ENCODE measurements at places on chromosomes 2 and 18.
A peak's percentile ranks its signal among the peaks of the same experiment; 100 is the strongest.

DNA sequence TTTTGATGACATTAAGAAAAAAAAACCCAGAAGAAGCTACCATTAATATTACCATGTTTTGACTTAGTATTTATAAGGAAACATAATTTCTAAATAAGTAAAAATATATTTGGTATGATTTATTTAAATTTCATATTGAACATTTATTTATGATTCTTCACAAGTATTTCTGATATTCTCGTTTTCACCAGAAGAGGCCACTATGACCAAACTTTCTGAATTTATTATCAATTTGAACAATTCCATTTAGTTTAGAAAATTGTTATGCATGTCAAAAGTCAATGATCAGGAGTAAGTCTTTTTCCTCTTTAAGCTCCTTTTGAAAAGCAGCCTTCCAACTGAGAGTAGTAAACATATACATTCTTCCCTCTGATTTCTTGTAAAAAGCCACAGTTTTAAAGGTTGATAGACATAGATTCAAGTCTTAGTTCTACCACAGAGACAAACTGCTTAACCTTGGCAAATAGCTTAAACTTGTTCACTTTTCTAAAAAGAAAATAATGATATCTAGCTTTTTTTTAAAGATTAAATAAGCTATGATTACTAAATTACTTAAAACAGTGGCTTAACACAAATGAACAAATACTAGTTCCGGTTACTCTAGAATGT lies 329.9 kb downstream of the TRIB2 start:
- DNase-seq: no peak

DNA sequence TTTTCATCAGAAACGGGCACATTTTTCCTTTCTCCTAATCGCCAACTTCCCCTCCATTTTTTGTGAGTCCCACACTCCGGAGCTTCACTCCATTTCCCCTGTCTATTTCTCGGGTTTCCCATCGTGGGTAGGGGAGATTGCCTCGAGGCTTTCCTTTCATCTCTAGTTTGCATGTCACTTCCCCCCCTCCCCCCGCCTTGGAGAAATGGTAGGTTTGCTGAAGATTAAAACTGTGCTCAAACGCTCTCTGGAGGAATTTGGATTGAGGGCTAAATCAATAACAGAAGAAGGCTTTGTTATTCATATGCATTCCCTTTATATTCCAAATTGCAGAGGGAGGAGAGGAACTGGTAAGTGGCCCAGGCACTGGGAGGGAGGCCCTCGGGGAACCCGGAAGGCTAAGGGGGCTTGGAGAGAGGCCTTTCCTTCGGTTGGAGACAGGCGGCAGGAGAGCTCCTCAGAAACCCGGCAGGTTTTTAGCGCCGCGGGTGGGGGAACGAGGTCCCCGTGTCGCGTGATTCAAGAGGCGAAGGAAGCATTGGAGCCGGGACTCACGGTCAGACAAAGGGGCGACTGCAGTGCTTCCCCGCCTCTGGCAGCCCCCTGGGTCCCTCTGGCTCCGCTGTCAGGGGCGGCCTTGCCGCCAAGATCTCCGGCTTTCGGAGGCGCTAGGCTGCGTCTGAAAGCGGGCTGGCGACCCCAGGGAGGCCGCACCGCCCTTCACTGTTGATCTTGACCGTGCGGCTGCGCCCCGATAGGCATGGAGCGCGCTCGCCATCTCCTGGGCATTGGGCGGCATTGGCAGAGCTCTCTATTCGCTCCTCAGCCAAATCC lies 2.4 kb upstream of the HOXD12 start:
- peak; percentile 49 for DNase-seq

DNA sequence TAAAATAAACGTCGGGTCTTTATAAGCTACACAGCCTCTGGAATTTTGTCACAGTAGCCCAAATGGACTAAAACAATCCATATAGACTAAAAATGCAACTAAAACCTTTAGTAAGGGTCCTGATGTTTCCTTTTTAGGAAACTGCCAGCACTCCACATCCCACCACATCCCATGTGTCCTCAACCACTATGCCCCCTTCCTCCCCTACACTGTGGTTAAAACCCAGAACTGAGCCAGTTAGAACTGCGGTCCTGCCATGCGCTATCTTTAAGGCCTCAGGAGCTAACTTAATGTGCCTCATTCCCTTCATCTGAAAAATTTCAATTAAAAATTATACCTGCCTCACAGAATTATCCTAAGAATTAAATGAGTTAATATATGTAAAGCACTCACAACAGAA lies 41.1 kb downstream of the ACVR1 start:
- DNase-seq: no peak

GRCh38 chr2:157152362-157152761 lies 105.1 kb upstream of the GALNT5 start:
- DNase-seq: no peak

- DNase-seq: no peak
Observed at GRCh38 chr2:223488814-223489213, 113.3 kb downstream of the SCG2 start.

DNA sequence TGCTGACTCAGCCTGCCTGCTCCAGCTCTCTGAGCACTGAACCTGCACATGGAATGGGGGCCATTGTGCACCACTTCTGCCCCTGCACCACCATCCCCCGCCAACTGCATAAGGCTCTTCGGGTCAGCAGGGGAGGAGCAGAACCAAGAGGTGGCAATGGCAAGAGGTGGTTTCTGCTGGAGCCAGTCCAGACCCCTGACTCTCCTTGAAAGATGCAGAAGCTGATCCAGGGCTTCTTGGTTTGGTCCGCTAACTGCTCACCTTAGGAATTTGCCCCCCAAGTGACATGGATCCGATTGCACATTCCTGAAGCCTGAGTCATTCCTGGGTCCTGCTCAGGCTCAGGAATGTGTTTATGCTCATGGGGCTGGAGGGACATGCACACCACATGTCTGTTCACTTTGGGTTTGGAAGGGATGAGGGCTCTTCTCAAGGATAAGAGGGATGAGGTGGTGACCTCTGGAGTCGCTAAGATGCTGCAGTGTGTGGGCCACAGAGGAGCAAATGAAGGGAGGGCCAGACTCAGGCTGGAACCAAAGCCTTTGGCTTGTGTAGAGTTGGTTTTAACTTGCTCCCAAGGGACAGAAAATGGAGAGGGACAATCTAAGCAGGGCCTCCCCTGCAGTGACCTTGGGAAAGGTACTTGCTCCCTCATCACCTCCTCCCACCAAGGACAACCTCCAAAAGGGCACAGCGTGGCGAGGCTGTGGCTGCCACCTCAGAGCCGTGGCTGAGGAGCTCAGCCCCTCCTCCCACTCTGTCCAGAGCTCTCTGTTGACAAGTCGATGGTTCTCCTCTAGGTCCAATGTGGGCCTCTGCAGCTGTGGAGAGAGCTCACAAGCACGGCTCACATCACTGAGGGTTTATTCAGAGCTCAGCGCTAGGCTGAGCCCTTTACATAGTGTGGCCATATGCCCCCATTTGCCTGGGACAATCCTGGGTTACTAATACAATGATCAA lies 66.2 kb downstream of the HS1BP3 start:
- DNase-seq: no peak

GRCh38 chr2:60992985-60993392 lies 24.5 kb upstream of the PEX13 start:
- DNase-seq: no peak

GRCh38 chr2:131588152-131588873 lies 60.6 kb downstream of the CCDC74A start:
- no peak for DNase-seq

DNA sequence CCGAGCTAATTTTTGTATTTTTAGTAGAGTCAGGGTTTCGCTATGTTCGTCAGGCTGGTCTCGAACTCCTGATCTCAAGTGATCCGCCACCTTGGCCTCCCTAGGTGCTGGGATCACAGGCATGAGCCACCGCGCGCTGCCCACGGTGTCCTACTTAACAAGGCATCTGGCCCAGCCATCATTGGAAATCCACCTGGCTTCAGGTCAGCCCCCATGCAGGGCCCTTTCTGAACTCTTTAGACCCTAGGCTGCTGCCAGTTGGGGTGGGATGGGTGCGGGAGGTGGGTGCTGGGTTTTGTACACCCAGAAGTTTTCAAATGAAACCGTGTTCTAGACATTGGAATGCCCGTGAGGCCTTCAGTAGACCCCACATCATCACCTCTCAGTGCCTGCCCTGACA lies 26.6 kb upstream of the NT5DC4 start:
- no peak for DNase-seq

DNA sequence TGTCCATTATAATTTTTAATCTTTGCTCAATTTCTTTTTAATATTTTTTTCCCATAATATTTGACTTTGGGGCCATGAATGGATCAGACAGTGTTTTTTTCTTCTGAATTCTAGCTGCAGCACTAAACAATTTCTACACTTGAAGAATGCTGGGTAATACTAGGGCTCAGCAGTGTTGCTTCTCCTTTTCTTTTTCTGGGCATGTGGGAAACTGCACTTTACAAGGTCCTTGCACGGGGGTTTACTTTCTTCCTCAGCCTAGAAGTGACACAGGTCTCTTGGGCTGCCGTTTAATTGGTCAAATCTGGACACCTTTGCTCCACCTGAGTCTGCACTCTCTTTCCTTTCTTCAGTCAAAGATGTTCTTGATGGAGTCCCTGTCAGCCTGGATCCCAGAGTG lies 135.4 kb upstream of the APCDD1 start:
- no peak for DNase-seq

DNA sequence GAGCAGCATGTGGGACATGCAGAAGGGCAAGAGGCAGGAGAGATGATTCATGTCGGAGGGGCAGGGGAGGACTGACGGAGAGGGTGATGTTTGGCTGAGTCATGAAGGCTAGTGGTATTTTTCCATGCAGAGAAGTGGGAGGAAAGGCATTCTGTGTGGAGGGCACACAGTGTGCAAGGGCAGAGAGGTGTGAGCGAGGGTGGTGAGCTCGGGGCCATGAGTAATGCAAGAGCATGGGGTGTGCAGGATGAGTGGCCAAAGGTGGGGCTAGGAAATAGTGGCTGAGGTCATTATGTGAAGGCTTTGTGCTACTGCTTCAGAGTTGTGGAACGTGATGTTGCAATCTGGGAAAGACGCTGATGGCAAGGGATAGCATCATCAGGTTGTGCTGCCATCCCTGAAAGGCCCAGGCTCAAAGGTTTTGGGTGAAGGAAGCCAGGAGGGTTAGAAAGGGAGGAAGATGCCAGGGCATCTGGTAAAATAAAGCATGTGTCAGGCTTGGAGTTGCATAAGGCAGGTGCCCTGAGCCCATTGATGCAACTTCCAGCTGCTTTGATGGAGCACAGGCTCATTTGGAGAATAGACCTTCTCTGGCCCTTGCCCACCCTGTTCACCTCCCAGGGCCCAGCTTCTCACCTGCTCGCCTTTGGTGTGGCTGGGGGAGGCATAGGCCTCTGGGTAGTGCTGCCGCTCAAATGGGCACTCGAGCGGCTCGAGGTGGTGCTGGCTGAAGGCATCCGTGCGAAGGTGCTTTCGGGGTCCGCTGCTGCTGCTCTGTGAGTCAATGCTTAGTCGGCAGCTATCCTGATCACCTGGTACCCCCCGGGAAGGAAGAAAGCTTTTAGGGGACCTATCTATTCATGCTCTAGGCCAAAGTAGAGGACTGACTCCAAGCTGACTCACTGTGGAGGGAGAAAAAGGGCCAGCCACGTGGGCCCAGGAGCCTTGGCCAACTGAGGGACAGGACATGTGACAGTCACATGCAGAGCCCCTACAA lies 37.5 kb downstream of the PAX8 start:
- peak; percentile 30 for DNase-seq

- DNase-seq: no peak
Observed at GRCh38 chr2:37449761-37450296, 105.4 kb downstream of the QPCT start.

GRCh38 chr2:73838889-73839534 lies 10.3 kb downstream of the STAMBP start:
- no peak for DNase-seq

DNA sequence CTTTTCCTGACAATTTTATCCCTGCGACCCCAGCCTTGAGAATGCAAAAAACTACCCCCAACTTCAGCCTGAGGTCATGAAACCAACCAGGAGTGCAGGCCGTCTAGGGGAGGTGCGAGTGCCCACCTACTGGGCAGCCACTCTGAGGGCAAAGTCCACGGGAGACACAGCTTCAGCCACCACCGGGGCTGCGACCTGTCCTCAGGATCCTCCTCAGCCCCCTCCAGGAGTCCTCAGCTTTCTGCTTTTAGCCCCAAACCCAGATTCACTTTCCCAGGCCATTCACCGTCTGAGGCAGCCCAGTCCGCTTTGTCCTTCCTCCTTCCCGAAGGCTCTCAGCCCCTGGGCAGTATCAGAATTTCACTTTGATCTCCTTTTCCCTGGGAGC lies 210.2 kb upstream of the TNP1 start:
- DNase-seq: no peak

DNA sequence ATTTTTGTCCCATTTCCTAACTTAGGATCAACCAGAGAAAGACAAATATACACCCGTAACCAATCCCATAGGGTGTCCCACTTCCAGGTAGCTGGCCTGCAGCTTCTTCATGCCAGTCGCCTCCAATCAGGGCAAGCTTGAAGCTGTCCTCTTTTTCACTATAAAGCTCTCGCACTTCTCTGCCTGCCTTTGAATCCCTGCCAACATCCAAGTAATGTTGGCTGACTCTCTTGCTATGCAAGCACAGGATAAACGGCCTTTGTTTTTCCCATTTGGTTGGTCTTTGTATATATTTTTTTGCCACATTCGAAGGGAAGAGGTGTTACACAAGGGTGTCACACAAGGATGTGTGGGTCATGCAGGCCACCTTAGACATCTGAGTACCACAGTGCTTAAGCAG lies 388.8 kb downstream of the CBLN2 start:
- no peak for DNase-seq

DNA sequence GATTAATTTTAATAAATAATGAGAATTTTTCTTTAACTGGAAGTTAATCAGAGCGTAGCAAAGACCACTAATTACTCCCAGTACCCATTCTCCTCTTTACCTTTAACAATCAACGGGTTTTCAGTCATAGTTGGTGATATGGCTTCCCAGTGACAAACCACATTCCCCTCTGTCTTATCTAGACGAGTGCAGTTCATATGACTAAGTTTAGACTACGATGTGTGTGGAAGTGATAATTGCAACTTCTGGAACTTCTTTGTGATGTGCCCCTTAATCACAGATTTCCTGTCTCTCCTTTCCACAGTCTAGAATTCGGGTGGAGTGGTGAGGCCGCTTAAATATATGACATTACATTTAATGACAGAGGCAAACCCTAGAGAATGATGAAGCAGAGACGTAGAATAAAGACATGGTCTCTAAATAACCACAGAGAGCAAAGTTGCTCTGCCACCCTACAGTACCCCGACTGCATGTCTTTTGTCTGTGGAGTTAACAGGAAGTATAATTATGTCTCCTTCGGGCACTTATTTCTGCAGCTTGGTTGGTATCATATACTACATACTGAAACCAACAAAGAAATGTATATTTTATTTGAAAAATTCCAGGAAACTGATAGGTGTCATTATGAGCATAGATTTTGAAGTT lies 693.3 kb upstream of the CDH7 start:
- DNase-seq: no peak

Data from stimulated activated CD4-positive, alpha-beta T cell treated with anti-CD3 and anti-CD28 coated beads, TNF-alpha, amount 100 ng/mL, for 1 hour (primary cell).